ENCODE measurements at places on chromosomes 3 and 15.

DNA sequence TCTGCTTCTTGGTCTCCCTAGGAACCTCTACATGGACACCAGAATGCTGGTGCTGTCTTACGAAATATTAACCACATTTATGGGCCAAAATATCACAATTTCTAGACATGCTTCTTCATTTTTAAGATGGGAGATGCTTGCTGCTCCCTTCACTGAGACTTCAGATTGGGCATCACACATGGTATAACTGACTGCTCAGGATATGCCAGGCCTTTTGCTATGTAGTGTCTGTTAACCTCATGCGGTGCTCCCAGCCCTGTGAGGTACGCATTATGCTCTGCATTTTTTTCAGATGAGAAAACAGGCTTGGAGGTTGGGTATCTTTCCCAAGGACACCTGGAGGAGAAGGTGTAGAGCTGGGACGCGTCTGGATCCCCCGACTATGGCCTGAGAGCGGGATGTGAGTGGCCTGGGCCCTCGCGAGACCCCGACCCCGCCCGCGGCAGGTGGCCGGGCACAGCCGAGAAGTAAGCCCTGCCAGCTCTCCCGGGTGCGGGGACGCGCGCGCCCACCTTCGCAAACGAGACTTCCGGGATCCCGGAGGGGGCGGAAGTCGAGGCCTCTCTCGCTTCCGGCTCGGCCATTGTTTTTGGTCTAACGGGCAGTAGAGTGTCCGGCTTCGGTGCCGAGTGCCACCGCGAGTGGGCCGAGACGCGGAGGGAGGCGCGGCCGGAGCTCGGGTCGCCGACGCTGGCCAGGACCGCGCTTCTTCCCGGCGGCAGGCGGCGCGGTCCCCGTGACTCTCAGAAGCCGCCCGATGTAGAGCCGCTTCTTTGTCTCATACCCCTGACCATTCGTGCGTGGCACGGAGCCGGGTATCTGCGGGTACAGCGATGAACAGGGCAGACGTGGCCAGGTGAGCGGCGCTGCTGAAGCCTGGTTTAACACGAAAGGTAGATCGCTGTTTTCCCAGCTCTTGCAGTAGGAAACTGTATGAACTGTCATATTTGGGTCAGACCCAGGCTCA is at the start of gene ZKSCAN7:
ZKSCAN7 (plus strand) TSS at position 568 of the 967 bp plus-strand sequence. CDS start 1,855 bp downstream, outside the sequence.
- peak; percentile 50 for ATAC-seq

DNA sequence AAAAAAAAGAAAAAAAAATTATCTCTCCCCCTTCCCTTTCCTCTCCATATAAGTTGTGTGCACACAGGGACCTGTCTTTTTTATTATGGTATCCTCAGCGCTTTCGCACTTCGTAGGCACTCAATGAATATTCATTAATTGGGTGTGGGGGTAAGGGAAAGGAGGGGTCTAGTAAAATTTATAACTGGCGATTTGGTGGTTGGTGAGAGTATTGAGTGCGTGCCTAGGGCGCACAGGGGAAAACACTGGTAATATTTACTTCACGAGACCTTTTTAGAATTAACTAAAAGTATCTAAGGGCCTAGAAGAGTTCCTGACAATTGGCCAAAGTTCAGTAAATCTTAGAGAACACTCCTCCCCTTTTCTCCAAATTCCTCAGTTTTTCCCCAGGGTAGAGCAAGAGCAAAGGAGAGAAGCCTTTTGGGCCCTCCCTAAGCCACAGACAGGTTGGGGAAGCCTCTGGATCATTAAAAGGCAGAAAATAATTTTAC is 25.7 kb downstream of the TYRO3 start:
- no peak for ATAC-seq

GRCh38 chr3:39519554-39520288 is 52.2 kb downstream of the MOBP start:
- ATAC-seq, result no peak

DNA sequence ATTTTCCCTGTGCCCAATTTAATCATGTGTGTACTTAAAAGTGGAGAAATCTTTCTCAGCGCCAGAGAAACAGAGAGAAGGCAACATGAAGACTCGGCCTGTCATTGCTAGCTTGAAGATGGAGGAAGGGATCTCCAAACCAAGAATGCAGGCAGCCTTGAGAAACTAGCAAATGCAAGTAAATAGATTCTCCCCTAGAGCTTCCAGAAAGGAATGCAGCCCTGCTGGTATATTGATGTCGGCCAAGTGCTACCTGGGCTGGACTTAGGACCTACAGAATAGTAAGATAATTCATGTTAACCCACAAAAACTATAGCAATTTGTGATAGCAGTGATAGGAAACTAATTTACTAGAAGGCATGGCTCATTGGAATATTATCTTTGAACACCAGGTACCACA is 150.9 kb upstream of the ABI3BP start:
- ATAC-seq, result no peak

DNA sequence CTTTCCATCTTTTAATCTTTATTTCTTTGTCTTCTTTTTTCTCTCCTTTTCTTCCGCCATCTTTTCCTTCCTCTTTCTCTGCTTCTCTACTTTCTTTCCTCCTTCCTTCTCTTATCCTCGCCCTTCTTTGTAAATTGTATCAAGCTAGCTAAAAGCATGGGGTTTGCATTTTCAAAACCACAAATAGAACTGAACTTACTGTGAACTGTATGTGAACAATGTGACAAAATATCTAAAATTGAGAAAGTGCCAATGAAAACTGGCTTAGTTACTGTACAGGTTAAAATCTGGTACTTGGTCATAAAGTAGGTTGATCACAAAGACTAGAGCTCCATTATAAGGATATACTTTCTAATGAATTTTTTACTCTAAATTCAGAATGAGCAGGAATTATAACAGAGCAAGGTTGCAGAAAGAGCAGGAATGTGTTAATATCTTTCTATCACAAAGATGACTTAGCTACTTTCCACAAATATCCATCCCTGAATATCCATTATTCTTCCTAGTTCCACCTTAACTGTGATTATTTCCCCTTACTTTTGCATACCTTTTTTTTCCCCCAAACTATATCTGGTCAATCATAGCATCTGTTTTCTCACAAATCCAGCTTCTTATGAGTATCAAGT is 122.4 kb downstream of the LSAMP start:
- ATAC-seq, result no peak

DNA sequence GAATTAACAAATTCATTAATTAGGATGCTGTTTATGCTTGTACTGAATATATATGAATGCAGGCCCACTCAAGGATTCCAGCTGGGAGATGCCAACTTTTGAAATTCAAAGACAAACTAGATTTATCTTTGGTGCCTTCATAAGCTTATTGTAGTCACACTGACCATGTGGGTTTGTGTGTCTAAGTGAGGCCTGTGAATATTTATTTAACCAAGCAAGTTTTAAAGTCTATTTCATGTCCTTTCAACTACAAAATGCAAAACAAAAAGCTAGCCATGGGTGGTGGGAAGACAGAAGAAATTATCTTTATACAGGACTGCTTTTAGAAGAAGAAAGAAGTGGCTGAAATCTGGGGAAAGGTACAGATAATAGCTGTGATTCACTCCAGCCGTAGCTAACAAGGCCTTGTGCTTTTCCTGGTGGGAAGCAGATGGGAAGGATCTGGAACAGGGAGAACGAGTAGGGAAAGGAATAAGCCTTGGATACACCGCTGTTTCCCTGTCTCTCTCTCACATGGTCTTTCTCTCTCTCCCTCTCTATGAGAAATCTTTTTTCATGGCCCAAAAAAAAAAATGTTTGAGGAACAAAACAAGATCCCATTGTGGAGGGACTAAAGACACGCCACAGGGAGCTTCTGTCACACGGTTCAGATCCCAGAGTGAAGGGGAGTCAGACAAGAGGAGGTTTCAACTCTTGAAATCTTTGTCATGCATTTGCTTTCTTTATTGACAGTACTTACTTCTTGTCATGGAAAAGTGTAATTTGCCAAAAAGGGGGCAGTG is 225.5 kb downstream of the RORA start:
- ATAC-seq, result no peak

DNA sequence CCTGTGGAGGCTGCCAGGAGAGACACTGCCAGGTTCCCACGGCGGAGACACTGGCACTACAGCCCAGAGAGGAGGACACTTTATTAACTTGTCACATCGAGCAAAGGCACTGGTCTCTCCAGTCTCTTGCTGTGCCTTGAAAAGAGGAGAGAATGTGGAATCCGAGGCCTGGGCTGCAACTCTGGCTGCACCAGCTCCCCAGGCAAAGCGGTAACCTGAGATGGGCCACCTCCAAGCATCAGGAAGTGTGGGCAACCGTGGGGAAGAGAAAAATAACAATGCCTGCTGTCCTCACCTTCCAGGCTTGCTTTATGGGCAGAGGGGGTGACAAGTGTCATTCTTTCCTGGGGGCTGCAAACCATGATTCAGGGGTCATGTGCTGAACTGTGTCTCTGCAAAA is 91.6 kb upstream of the RGMA start:
- ATAC-seq, result no peak

DNA sequence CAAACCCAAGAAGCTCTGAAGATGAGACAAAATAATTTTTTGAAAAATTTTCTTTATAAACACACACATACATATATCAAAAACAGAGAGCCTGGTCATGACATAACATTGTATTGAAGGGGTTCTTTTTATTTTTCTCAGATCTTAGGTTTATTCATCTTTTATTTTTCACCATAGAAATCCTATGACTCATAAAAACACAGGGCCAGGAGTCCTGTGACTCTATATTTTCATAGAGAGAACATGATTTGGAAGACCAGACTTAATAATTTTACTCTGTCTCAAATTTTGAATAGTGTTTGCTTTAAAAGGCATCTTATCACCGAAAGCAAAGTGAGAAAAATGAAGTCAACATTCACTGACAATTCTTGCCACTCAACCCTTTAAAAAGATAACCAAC is 57.7 kb downstream of the SUCNR1 start:
- ATAC-seq, result no peak

DNA sequence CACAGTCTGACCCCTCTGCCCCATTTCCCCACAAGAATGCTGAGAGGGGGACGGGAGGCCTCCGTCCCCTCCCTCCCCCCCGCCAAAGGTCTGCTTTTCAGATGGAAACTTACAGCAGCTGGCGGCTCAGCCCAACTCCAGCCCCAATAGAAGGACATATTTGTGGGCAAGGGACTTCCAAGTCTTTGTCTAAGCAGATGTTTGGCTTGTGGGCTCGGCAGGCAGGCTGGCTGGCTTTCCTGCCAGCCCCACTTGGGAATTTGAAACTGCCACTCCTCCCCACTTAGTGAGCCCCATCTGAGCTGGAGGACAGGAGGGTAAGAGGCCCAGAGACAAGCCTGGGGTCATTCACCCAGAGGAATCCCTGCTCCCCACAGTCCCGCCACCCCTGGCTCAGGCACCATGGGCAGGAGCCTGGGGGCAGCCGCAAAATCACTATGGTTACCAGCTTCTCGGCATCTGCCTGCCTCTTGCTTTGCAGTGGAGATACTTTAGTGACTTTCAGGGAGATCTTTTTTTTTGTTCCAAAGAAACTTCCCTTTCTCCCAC is 53.6 kb downstream of the LMCD1 start:
- ATAC-seq, result no peak

GRCh38 chr3:54863366-54863765 is 64.5 kb downstream of the LRTM1 start:
- no peak for ATAC-seq

DNA sequence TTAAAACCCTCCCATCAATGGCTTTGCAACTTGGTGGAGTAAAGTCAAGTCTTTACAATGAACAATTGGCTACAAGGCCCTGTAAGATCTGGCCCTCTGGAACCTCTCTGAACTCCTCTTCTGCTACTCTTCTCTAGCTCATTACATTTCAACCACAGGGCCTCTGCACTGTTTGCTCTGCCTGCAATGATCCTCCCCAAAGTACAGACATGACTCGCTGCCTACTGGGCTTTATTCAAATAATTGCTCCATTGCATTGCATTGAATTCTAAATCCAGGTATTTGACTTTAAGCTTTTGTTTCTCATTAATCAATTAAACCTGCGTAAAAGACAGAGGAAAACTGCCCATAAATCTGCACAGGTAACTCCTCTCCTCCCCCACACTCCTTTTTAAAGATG is 96.7 kb downstream of the CD47 start:
- ATAC-seq, result peak; percentile 56

DNA sequence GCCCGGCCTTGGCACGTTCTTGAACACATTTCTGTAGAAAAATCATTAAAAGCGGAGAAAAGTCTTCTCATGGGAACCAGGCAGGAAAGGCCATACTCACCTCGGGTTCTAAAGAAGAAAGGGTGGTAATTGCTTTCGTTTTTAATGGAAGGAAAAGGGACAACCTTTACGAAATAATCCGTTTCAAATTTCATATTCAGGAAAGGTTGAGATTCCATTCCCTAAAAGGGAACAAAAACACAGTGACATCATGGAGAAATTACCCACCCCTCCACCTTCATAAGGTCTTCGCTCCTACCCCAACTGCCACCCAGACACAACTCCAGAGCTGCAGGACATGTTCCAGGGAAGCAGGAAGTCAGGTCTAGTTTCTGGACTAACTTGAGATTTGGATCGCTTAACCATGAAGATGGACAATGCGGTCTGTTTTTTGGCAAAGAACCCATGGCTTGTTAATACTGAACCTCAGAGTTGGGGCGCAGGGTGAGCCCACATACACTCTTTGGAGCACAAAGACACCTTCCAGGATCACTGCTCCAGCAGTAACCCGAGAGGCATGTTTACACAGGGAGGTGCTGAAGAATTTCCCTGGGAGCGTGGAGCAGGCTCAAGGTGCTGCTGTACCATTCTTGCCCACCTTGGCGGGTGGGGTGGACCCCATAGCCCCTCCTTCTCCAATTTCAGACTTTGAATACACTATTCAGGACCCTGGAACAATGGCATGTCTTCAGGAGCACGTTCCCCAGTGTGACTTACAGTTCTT is 49.2 kb downstream of the SPATA12 start:
- ATAC-seq, result peak; percentile 29

DNA sequence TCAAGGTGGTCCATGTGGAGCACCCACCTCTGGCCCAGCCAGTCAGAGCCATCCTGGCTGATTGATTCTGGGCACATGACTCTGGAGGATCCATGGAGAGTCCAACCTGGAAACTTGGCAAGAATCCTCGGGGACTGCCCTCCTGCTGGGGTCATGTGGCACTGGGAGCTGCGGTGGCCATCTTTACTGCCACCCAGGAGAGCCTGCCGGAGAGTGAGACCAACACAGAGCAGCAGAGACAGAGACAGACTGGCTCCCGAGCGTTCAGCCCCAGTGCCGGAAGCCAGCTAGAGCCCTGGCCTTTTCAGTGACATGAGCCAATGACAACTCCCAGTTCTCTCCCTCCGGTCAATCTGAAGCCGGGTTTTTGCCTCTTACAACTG is 11.5 kb upstream of the GATA2 start:
- no peak for ATAC-seq

DNA sequence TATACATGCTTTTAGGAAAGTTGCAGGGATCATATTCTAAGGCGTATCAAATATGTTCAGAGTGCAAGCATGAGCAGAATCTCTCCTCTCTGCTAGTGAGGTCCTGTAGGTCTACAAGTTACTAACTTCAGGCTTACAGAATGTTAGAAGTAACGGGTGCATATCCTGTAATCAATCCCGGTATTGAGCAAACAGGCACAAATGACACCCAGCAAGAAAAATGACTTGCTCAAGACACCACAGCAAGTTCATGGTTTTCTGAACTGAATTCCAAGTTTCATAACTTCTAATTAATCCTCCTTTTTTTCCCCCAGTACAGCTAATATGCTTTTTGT is 353.9 kb upstream of the TPRG1 start:
- no peak for ATAC-seq

All from esophagus mucosa (tissue), 1 donor.